ENCODE measurements at places on chromosomes 6 and 20.

- DNase-seq = no peak
Observed at GRCh38 chr6:122028933-122029522, 370.4 kb upstream of the HSF2 start.

- no peak for DNase-seq
Observed at GRCh38 chr6:73139681-73140383, 85.5 kb downstream of the KHDC1L start.

DNA sequence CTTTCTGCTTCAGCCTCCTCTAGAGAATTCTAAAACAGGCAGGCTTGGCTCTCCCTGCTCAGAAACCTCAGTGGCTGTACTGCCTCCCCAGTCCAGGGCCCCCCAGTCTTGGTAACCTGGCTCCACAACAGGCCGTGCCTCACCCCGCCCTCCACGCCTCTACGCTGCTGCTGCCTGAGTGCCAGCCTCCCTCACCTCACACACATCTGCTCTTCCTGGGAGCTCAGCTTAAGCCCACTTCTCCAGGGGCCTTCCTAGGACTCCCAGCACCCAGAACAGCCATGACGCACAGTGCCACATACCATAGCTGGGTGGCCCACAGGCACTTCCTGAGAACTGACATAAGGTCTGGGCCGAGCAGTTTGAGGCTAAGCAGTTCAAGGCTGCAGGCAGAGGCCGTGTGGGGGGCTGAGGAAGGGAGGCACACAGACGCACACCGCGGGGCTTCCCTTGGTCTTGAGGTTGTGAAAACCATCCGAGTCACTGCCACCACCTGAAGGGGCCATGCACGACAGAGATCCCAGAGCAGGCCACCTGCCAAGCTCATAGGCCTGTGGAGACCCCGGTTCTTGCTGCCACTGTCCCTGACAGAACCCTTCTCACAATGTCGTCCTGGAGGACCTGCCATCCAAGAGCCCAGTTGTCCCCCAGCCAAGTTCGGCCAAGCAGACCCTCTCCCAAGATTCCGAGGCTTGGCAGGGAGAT is 42.6 kb downstream of the DSTN start:
- peak; percentile 43 for DNase-seq

DNA sequence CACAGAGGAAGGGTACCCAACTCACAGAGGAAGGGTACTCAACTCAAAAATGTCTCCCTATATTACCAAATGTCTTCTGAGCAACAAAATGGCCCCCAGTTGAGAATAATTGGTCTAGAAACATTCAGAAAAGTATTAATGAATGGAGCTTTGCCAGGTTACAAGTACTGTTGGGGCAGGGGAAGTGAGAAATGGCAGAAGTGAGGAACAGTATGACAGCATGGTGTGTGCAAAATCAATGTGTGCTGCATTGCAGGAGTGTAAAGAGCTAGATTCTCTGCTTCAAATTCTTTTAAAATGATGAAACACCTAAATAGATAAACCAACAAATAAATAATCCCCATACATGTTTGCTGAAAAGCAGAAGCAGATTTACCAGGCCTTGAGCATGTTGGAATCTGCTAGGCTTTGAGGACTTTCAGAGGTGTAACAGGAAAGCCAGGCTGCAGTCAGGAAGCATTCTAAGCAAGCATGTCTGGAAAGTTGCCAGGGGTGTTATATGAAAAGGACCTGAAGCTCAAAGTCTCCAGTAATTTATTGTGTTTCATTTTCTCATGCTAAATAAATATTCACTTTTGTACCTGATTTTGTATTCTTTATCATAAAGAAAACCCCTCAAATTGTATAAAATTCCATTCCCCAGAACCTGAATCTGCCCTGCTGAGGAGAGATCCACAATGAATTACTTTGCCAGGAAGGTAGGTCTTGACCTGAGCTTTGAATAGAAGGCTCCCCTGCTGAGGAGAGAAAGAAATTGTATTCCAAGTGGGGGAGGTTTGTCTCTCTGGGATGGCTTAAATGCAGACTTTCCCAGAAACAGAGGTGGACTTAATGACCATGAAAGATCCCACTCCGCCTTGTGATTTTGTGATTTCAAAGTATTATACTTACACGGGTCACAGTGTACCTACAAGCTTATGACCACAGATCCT is 265.0 kb upstream of the MARCKS start:
- no peak for DNase-seq

GRCh38 chr6:148768646-148769270 is 21.9 kb downstream of the UST start:
- no peak for DNase-seq

DNA sequence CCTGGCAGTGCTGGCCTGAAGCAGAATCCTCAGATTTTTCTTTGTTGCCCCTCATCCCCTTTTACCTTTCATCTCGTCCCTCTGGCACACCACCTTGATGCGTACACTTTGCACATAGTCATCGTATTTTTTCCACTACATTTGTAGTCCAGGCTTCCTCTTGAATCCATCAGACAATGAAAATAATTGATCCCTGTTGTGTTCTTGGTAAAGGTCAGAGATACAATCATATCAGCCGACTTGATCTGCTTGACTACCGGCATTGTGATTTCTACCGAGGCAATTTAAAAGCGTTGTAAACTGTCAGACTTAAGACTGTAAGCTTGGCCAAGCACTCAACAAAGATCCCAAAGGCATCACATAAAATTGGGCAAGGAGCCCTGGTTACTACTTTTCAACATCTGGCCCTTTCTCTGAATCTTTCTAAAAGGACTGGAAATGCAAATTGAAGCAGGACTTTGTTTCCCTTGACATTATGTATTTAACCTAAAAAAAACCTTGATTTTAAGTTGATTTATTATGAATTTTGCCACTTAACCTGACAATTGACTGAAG is 512.6 kb downstream of the LMBRD1 start:
- DNase-seq = no peak

DNA sequence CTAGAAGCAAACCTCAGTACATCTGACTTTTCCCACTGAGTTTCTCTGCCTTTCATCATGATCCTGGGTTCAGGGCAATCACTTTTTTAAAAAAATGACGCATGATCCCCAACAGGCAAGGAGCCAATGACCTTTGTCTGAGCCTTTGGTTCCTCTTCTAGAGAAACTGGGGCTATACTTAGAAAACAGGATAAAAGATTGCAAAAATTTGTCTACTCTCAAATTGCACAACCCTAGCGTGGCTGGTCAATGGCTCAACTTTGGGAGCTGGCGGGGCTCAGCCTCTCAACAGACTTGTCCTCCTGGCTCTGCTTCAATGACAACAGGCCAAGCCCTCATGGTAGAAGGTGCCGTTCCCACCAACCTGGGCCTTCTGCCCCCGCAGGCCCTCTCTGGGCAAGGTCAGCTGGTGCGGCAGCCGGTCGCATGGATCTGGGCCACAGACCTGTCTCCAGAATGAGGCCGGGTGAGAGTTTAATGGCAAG is 48.7 kb downstream of the PDYN start:
- no peak for DNase-seq

DNA sequence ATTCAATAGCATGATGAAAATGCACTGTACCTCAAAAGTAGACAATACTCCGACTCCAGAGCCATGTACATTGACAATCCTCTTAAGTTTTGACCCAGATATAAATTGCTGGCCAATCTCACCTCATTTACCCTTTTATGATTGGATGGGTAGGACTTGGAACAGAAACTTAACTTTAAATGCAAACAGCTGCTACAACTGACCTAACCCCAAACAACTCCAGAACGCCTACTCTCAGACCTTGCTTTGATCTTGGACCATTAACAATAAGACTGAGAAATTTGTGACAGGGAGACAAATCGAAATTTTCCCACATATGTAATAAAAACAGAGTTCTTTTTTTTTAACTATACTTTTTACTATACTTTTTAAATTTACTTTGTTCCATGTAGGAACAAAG is 200.5 kb upstream of the MCHR2 start:
- DNase-seq = no peak

DNA sequence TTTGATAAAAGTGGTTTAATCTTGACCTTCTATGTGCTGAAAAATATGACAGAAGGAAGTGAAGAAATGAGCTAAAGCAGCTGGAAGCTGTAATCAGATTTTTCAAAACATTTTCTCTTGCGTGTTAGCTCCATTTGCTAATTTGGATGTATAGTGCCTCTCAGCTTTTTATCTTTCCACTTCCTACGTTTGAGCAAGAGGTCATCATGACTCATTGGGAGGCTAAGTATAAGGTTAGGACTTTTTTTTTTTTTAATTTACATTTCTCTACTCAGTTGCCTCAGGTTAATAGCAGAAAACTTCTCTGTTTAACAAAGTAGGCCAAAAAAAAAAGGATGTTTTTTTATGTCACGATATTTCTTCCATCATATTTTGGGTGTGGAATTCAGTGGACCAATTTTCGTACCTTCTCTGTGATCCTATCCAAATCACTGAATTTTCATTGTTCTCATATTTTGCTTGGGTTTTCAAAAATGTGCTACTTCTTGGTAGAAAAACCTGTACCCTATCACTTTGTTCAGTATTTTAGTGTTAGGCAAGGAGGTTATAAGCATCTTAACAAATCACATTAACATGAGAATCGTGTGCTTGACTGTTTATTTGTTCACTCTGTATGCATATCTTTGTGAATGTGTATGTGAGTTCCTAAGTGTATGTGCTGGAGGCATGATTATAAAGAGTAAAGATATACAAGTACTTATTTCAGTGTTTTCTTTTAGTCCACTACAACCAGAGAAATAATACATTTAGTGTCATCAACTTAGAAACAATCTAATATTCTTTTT is 1028.3 kb upstream of the EYS start:
- no peak for DNase-seq

DNA sequence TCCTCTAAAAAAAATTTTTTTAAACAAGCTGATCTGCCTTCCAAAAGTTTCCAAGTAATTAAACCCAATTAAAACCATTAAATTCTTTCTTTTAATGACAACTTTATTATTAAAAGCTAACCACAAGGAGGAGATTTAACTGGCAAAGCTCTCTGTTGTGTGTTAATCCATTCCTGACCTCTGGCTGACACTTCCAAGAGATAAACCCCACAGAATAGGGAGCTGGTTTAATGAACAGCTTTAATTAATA is 230.8 kb downstream of the EYA2 start:
- DNase-seq = no peak

- DNase-seq = no peak
Observed at GRCh38 chr6:83008626-83009025, 57.0 kb downstream of the UBE3D start.

GRCh38 chr6:692356-692851 is 535 bp downstream of the EXOC2 start:
- peak; percentile 57 for DNase-seq

- no peak for DNase-seq
Observed at GRCh38 chr20:4813863-4814695, 92.4 kb downstream of the PRND start.

- DNase-seq = peak; percentile 2
Observed at GRCh38 chr6:111096246-111096645, 8.9 kb downstream of the SLC16A10 start.

- DNase-seq = no peak
Observed at GRCh38 chr6:25342802-25343201, 63.6 kb downstream of the CARMIL1 start.

- DNase-seq = no peak
Observed at GRCh38 chr20:54633374-54634355, 158.3 kb downstream of the DOK5 start.

GRCh38 chr20:64023361-64024140 is 12.4 kb upstream of the C20orf204 start:
- no peak for DNase-seq

DNA sequence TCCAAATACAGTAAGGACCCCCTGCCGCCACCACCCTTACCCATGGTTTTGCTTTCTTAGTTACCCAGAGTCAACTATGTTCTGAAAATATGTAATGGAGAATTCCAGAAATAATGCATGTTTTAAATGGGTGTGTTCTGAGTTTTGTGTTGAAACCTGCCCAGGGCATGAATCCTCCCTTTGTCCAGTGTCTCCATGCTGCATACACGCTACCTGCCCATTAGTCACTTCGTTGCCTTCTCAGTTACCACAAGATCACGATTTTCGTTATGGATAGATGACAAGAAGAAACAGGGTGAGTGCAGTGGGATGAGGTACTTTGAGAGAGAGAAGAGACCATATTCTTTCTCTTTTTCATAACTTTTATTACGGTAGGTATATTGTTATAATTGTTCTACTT is 10.6 kb downstream of the FARS2 start:
- DNase-seq = no peak

GRCh38 chr6:20191992-20192391 is 20.3 kb downstream of the MBOAT1 start:
- no peak for DNase-seq

GRCh38 chr6:52666071-52666470 is 4.8 kb upstream of the TMEM14A start:
- DNase-seq = no peak

- no peak for DNase-seq
Observed at GRCh38 chr20:20562507-20562906, 149.9 kb downstream of the RALGAPA2 start.

DNA sequence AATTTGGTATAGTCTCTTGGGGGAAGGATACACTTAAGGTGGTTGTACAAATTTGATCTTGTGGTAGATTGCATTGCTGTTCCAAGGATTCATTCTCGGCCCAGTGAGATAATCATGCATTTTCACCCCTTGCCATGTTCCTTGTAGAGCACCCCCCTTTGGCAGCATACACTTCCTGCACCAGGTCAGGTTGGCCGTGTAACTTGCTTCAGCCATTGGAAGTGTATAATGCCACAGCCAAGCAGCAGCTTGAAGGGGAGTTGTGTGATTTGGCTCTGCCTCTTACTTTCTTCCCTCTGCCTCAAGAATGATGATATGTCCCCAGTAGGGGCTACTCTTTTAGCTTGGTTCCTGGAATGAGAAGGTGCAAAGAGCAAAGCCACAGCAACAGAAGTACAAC is 21.9 kb downstream of the CCN2 start:
- DNase-seq = no peak

- DNase-seq = no peak
Observed at GRCh38 chr20:50920997-50921396, 10.2 kb downstream of the ADNP start.

- DNase-seq = no peak
Observed at GRCh38 chr6:30775104-30775503, 30.8 kb upstream of the IER3 start.

DNA sequence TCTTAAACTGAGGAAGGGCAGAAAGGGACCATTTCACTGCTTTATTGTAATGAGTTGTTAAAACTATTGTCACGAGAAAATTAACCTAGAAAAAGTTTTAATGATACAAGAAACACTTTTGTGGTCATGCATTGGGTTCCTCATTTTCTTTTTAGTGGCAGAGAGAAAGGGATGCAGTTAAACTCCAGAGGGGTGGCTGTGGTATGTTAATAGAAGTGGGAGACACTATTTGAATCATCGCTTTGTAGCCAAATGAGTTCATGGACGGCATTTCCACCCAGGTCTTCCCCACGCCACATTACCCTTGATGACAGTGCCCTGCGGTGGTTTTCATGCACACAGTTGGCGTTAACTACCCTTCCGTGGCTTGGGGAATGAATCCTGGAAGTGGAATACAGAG is 235.6 kb downstream of the PLCB1 start:
- no peak for DNase-seq

DNA sequence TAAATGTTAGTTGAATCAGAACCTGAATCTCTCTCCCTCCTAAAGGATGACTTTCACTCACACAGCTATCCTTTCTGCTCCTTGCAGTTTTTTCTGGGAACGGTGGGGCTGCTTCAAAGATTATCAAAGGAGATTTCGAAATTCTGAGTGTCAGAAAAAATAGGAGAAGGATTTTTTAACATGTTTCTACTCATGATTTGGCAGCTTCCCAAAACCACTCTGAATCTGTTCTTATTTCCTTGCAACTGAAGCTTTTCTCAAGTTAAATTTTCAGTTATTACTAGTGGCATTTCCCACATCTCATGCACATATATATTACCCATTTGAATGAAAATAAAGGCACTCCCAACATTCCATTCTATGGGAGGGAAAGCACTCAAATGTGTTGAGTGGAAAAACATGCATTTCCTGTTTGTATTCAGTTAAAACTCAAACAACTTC is 123.6 kb downstream of the LCA5 start:
- DNase-seq = no peak
